ENCODE measurements at places on chromosomes 3 and 15.

DNA sequence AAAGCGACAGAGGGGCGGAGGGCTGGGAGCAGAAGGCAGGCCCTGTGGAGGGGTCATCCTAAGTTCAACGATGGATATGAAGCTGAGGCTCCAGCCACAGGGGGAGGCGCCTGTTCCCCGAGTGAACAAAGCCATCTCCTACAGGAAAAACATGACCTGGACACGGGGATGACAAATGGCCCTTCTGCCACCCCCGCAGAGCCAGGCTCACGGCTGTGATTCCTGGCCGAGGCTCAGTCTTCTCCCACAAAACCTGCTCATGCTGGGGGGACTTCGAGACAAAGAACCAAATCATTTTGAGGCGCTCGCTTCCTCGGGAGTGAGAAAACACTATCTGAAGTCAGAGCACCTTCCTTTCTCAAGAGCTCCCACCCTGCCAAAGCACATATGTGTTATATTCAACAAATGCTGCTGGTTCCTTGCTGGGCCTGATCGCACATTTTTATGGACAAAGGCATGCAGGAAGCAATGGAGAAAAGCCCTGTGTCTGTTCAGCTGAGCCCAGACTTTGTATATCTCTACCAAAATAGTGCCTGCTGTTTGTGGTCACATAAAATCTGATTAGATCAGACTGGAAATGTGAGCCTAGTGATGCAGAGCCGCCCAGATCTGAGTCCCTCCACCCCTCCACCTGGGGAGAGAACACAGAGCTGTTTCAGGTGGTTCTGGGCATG lies 5.6 kb downstream of the RBP1 start:
- DNase-seq, result no peak

GRCh38 chr3:187919048-187919447 lies 173.8 kb upstream of the BCL6 start:
- peak; percentile 48 for DNase-seq

GRCh38 chr3:2098398-2099027 lies at the start of gene CNTN4:
CNTN4 (plus strand) TSS chr3:2098866.
- DNase-seq, result no peak

DNA sequence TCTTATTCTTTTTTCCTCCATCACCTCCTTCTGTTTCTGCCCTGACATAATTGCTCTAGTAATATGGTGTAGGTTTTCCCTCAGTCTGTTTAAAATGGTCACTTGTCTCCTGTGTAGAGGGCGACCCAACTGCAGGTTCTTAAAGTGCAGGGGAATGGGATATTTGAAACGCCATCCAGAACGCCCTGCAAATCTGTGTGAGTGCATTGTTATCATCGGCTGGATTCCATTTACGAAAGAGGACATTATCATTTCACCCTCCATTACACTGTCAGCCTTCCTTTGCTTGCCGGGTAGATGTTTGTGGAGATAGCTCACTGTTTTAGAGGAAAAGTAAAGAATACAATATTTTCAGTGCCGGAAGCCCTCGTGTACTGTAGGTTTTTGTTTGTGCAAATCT lies 354.0 kb downstream of the LRTM1 start:
- DNase-seq, result no peak

GRCh38 chr3:122676759-122677158 lies 3.9 kb upstream of the PARP14 start:
- DNase-seq, result no peak

DNA sequence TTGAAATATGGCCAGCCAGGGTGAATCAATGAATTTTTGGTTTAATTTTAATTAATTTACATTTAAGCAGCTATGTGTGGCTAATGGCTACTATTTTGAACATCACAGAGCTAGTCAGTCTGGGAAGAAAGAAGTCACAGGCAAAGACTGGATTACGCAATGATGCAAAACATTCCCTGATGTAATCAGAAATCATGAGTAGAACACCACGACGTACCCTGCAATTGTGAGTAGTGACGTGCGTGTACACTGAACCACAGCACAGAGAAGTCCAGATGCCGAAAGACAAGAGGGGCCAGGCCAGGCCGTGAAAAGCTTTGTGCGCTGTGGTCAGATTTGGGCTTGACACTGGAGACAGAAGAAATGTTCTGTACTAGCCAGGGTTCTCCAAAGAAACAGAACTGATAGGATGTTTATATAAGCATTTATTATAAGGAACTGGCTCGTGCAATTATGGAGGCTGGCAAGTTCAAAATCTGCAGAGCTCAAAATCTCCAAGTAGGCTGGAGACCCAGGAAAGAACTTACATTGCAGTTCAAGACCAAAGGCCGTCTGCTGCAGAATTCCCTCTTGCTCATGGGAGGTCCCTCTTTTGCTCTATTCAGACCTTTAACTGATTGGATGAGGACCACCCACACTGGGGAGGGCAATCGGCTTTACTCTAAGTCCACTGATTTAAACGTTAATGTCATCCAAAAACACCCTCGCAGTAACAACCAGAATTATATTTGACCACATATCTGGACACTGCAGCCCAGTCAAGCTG lies 44.6 kb downstream of the SH3BP5 start:
- no peak for DNase-seq

DNA sequence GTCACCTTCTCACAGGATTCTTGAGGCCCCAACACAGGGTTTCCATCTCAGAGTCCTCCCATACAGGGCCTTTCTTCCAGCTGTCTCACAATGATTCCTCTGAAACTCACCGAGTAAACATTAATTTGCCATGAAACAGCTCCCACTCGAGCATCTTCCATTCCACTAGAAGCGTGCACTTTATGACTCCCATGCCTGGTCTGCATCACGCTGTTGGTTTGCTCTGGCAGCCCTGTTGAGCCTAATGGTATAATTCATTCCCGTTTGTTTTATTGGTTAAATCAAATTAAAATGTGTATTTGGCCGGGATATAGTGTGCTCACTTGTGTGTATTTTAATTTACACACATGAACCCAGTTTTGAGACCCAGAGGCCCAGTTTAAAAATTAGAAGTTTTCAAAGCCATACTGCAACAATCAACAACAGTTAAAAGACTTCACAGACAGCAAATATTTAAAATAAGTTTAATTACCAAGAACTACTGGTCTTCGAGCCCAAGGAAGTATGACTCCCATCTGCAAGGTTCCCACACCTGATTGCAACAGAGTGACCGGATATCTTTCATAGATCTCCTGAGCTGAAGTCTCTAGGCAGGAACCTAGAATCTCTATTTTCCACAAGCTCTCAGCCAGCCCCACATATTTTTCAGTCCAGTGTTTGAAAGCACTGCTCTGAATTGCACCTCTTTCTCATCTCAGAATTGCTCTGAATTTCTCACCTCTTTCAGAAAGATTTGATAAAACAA lies 42.3 kb upstream of the GYG1 start:
- DNase-seq, result no peak

- DNase-seq, result no peak
Observed at GRCh38 chr15:60972301-60972700, 256.8 kb downstream of the RORA start.

- DNase-seq, result no peak
Observed at GRCh38 chr15:66766282-66767230, 64.5 kb downstream of the SMAD6 start.

DNA sequence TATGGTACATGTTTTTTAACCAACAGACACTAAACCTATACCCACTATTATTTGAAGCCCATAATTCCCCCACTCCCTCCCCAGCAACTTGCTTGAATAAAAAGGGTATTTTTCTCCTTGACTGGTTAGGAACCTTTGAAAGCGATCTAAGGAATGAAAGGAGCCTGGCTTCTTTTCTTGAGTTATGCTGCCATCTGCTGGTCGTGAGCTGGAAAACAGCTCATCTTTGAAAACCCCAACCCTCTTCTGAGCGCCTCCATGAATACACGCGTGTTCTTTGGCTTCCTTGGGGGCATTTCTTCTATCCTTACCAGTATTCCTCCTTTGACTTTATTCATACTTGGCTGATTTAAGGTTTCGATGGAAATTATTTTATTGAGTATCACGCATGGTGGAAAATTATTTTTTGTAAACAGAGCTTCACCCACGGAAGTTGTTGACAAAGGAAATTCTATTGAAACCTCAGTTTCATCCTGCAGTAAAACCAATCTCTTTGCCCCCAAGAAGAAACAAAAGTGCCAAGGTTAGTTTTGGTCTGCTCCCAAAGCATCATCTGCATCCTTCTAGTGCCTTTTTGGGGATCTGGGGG lies 171.6 kb downstream of the SV2B start:
- DNase-seq, result peak; percentile 38

- DNase-seq, result no peak
Observed at GRCh38 chr15:50055332-50055731, 63.7 kb downstream of the ATP8B4 start.

DNA sequence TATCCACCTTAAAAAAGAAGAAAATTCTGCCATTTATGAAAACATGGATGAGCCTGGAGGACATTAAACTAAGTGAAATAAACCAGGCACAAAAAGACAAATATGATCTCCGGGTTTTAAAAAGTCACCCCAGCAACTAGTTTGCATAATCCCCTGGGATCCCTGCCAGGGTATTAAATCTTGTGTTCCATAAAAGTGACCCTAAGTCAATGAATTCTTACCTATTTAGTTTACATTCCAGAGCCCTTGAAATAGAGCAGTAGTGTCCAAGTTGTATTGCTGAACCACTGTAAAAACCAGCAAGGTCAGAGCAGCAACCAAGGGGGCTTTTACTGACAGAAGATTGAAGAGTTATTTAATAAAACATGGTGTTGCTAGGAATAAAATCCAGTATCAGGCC lies 716.8 kb upstream of the BCHE start:
- no peak for DNase-seq

- DNase-seq, result no peak
Observed at GRCh38 chr3:116939091-116939490, 229.5 kb downstream of the TUSC7 start.

GRCh38 chr3:94114666-94115065 lies 51.8 kb downstream of the NSUN3 start:
- DNase-seq, result no peak

DNA sequence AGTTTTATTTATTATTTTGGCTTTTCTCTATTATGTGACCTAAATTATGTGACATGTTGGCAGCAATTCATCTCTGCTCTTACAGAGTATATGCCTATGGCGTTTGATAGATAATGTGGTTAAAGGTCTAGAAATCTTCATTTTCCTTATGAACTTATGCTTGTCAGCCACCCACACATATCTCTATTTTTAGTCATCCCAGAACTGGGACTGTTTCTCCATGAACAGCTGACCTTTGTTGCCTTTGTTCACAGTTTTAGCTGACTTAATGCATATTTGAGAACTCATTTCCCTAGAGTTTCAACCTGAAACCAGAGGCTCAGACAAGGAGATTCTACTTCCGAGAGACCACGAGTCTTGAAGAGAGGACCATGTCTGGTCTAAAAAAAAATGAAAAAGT lies 176.5 kb downstream of the RAP2B start:
- no peak for DNase-seq

DNA sequence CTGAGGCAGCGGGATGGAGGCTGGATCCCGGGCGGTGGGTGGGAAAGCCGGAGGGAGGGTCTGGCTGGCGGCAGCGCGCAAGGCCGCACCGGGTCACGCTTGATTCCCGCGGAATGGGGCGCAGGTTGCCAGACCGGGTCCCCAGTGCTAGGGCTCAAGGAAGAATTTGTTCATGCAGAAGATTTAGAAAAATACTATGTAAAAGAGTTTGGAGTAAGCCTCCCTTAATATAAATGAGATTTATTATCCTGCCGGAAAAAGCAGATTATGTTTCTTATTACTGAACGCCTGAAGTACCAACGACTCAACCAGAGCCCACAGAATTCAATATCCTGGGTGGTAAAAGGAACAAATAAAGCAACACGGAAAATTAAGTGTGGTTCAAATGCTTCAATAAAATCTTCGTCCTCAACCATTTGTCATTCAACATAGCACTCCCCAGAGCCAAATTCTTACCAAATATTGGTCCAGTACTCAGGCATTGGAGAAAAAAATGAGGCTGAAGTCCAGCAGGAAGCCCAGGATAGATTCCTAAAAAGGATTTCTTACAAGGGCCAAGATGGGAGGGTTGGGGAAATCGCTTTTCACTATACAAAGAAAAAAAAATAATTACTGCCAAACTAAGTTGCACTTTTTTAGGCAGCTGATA lies 1.2 kb upstream of the ZBTB20 start:
- no peak for DNase-seq

GRCh38 chr3:14520967-14521366 lies 19.2 kb downstream of the GRIP2 start:
- no peak for DNase-seq

DNA sequence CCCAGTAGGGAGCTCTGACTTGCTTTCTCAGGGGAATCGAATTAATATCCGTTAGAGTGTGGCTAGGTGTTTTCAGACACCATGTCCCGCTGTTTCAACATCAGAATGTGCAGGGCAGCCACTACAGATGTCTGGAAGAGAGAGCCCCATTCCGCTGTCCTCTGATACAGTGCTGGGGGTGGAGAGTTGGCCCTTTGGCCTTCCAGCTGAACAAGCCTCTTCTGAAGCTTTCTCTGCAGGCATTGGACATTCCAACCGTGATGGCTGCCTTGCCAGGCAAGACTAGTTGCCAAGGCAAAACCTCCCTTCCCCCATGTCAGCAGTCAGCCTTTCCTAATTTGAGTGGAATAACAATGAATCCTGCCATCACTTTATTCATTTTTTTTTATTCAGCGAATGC lies 1.5 kb downstream of the FAH start:
- DNase-seq, result no peak

DNA sequence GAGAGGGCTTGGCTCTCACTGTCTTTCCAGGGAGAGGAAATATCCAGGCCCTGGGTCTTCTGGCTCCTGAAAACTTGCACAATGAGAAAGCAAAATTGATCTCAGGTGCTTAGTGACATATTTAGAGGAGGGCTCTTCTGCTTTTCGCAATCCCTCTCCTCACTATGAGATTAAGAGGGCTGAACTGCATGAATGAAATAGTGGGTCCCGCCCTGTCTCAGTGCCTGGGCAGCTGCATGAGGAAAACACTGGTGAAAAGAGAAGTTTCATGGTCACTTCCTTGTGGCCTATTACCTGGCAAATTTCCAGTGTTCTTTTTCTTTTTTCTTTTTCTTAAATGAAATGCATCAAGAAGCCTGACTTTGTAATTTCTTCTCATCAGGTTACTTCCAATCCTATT lies 73.5 kb downstream of the TRAK1 start:
- DNase-seq, result no peak

GRCh38 chr3:43423142-43423541 lies 136.8 kb downstream of the SNRK start:
- no peak for DNase-seq

DNA sequence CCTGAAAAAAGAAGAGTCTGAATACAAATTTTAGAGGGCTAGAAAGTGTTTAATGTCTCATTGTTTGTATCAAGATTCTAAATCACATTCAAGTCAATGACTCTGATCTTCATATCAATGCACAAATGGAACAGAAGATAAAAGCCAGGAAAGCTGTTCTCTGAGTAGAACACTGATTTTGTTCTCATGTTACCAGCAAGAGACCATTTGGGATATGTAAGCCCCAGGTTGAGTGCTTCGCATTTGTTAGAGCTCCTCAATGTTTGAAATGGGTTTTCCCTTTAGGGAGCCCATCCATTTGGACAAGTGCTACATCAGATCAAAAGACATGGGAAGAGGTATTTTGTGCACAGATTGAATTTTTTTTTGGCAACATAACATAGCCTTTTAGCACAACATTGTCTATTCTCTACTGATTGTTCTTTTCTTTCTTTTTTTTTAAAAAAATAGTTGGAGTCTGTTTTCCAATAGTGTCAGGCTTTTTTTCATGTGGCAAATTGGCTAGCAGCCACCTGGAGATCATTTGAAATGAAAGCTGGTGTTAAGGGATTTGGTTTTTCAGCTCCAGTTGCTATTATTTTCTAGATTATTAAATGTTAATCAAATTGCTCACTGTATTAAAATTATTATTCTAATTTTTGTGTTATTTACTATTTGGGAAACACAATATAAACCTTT lies 74.5 kb upstream of the ZPLD1 start:
- no peak for DNase-seq

All from stimulated activated naive CD4-positive, alpha-beta T cell treated with Interleukin-2 at 50 U/mL for 16 hours (primary cell).